SJCRH30 (cell line): ENCODE measurements at places on chromosomes 16 and 17. TPM values are rescaled to one million over a fixed set of nuclear protein-coding genes. Genes with fewer than 3 reads are reported as not detected.

CMTM2 gene
- total RNA-seq: 5.4 and 6.2 TPM in 2 replicates

SRRM2 gene
- total RNA-seq: 85.9 and 107 TPM in 2 replicates

MEOX1 gene
- 44.6 and 44.7 TPM in 2 replicates for total RNA-seq

HLF gene
- 1.5 and 2.4 TPM in 2 replicates for total RNA-seq

PDIA2 gene
- total RNA-seq: 0.18 and 0.38 TPM in 2 replicates

CCL17 gene
- total RNA-seq: not detected in 2 replicates

CIBAR2 gene
- 0.04 and 0.41 TPM in 2 replicates for total RNA-seq

WFDC1 gene
- 0.43 and 0.49 TPM in 2 replicates for total RNA-seq

KRTAP4-1 gene
- not detected in 2 replicates for total RNA-seq

CCL18 gene
- total RNA-seq: not detected in 2 replicates

CPNE2 gene
- 33.1 and 39.0 TPM in 2 replicates for total RNA-seq

C16orf74 gene
- total RNA-seq: 0.84 and 1.1 TPM in 2 replicates

SEC14L5 gene
- total RNA-seq: not detected in 2 replicates

NT5M gene
- total RNA-seq: 4.2 and 4.4 TPM in 2 replicates

MARVELD3 gene
- total RNA-seq: 0.22 and 0.23 TPM in 2 replicates

KCNH4 gene
- total RNA-seq: 0.04 TPM in 1 of 2 replicates, not detected in the other

CTRL gene
- 0.99 and 1.7 TPM in 2 replicates for total RNA-seq

KAT2A gene
- total RNA-seq: 23.5 and 27.2 TPM in 2 replicates

KRTAP2-3 gene
- total RNA-seq: not detected in 2 replicates

SLC6A2 gene
- total RNA-seq: not detected in 2 replicates

ABCA3 gene
- total RNA-seq: 0.10 TPM in 2 replicates

RAC3 gene
- 17.9 and 20.8 TPM in 2 replicates for total RNA-seq

TBC1D3 gene
- total RNA-seq: not detected in 2 replicates

GSG1L gene
- total RNA-seq: not detected in 2 replicates

ATP2A3 gene
- total RNA-seq: 1.9 and 2.0 TPM in 2 replicates

CA4 gene
- not detected in 2 replicates for total RNA-seq

RAB11FIP4 gene
- 0.04 and 0.05 TPM in 2 replicates for total RNA-seq

SOX15 gene
- 0.10 and 0.30 TPM in 2 replicates for total RNA-seq

CNGB1 gene
- not detected in 2 replicates for total RNA-seq

SLC12A3 gene
- not detected in 2 replicates for total RNA-seq

MYH11 gene
- total RNA-seq: 0.03 and 0.08 TPM in 2 replicates

ANKRD13B gene
- 18.1 and 19.2 TPM in 2 replicates for total RNA-seq
